Activated CD8-positive, alpha-beta T cell treated with anti-CD3 and anti-CD28 coated beads, Interleukin-2, amount 10 ng/mL, durations not matched to agents 7 days and 5 days (primary cell): ENCODE measurements at places on chromosomes 3 and 15.

- no peak for DNase-seq
These were observed 5.0 kb upstream of the PDIA5 start for GRCh38 chr3:123061856-123062255.

- no peak for DNase-seq
These were observed 45.0 kb downstream of the RPLP1 start for GRCh38 chr15:69497667-69498066.

DNA sequence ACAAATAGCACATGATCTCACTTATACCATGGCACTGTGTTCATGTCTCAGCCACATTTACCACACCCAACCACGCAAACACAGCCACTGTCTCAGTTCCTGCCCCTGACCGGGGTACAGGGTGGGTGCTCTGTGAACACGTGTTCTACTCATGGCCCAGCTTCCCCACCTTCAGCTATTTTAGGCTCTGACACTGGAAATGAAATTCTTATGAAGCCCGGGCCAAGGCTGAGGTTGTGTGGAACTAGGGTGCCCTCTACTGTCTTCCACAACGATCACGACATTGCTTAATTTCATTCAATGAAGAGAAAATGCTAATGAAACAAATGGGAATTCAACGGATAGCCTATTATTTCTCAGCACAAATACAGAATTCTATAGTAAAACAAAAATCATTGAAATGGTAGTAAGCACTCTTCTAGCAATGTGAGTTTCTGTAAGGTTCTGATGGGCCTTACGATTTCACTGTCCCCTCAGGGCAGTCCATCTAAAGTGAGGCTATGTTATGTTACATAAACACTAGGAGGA, 2.1 kb upstream of the GABRA5 start:
- DNase-seq, result no peak

DNA sequence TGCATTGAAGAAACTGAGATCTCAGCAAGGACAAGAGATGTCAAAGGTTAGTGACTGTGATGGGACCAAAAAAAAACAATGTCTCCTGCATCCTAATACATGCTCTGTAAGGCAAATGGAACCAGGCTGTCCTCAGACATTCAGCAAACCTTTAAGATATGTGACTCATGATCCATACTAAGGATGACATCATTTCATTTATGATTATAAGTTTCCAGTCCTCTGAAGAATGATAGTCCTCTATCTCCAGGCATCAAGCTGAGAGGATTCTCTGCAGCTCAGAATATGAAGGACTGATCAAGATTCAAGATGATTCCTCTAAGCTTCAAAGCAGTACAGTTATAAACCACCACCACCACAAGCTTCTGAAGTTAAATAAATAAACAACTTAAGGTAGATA, 47.6 kb downstream of the SSR3 start:
- DNase-seq, result no peak

DNA sequence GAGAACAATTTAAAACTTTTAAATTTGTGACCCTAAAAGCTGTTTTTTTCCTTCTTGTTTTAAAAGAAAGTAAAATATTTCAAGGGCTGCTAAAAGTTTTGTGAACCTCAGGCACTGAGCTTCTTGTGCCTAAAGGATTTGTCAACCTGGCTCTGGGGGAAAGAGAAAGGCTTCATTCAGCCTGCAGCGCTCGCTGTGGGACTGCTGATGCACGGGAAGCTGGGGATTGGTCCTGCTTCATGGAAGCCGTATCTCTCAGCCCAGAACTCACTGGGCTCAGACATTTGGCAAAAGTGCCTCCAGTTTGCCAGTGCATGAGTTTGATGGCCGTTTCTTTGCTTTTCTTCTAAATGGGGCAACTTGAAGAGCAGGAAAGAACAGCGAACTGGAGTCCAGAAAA, 30.8 kb downstream of the TPRG1 start:
- no peak for DNase-seq

GRCh38 chr3:52527732-52528585, 5.7 kb downstream of the NT5DC2 start:
- no peak for DNase-seq

GRCh38 chr15:99719096-99719541, 14.1 kb downstream of the LYSMD4 start:
- DNase-seq, result no peak

- no peak for DNase-seq
These were observed 408.2 kb downstream of the LPP start for GRCh38 chr3:188562144-188562543.

DNA sequence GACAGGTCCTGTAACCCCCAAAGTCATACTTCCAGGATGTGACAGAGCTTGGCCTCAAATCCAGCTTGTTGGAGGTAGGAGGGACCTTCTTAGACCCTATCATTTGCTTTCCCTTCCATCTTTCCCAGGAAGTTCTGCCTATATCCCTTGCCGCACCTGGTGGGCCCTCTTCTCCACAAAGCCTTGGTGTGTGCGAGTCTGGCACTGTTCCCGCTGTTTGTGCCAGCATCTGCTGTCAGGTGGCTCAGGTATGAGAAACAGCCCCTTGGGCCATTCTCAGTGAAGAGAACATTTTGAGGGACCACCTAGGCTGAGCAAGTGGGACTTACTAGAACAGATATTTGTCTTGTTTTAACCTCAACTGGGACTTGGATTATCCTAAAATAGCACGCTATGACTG, 1.3 kb downstream of the IL17RE start:
- no peak for DNase-seq

GRCh38 chr3:65284961-65285360, 597.2 kb upstream of the ADAMTS9 start:
- DNase-seq, result no peak

DNA sequence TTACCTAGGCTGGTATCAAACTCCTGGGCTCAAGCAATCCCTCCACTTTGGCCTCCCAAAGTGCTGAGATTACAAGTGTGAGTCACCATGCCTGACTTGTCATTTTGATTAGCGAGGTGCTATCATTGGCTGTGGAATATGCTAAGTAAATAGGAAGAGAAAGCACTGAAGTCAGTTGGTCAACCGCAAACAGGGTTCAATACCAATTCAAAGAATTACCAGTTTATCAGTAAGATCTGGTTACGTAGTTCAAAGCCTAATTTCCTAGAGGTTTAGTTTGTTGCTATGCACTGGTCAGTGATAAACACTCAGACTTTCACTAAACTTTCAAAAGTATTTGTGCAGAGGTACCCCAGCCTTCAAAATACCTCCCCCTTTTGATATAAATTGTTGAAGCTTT, 29.5 kb downstream of the GLB1 start:
- DNase-seq, result no peak

DNA sequence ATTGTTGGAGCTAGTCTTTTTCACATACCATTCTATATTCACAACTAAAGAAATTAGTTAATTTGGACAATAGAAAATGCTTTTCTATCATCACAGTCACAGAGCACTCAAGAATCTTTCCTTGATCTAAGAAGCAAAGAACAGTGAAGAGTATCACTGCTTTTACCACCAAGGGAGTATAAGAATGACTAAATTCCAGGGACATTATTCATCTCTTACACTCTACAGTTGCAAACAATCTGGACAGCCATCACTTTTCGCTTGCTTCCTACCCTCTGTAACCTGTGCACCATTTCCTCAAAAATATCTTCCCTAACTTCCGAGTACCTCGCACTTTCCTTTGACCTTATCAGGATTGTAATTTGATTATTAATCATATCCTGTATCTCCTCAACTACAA, 359.5 kb upstream of the TMCO5A start:
- DNase-seq, result no peak

DNA sequence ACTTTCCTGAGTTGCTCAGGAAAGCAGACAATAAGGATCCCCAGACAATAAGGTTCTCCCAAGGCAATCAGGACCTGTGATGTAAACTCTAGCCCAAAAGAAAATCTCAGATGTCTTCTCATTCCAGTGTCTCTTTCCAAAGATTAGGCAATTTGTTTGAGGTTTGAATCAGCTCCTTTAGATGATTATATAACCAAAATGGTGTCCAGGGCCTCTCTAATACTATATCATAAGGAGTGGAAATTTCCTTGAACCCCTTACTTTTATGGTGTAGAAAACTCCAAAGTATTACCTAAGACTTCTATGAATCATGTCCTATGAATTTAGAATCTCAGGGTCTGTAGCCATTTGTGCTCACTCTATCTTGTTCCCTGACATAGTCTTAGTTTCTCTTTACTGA, 65.9 kb downstream of the GPR176 start:
- DNase-seq, result no peak

DNA sequence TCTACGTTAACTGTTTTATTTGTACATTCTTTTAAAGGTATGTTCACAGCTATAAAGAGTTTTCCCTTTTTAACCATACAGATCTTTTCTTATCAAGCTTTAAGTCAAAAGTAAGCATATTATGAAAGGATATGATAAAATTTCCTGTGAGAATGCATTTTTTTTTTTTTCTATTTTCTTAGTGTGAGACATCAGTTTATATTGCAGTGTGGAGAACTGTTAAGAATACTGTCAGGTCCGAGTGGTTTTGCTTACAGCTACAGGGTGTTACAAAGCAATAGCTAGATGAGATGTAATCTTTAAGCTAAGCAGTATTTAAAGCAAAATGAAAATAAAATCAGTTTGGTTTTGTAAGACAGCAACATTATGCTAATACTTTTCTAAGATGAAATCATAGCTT, 133.2 kb downstream of the SLC25A26 start:
- DNase-seq, result no peak
